ENCODE measurements at places on chromosomes 16 and 17.

DNA sequence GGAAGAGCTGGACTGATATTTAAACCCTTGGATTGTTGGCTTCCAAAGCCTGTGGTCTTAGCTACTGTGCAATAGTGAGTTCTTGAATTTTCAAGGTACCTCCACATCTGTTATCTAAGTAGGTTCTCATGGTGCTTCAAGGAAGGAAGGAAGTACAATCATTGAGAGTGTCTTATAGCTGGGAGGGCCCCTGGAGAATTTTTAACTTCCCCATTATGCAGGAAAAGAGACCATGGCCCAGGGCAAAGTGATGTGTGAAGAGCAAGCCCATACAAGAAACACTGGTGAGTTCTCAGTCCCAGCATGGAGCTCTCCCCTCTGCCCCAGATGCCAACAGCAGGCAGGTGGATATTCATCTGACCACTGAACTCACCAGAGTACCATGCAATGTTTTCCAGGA lies 169.0 kb upstream of the IRX6 start:
- no peak for DNase-seq

- DNase-seq, result no peak
These were observed 3.3 kb downstream of the NR1D1 start for GRCh38 chr17:40097087-40097486.

DNA sequence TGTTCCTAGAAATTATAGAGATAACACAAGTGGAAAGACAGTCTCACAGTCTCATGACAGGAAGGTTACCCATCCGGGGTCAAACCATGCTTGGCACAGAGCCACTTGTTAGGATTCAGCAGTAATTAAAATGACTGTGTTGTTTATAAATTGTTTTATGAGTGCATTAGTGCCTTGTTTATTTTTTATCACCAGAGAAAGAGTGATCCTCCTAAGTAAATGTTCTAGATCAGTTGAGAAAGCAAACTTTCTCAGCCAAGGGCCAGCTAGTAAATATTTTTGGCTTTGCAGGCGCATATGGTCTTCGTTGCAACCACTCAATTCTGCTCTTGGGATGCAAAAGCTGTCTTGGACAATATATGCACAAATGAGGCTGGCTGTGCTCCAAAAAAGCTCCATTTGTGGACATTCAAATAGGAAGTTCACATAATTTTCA lies 253.9 kb upstream of the CACNG5 start:
- DNase-seq, result peak; percentile 37

DNA sequence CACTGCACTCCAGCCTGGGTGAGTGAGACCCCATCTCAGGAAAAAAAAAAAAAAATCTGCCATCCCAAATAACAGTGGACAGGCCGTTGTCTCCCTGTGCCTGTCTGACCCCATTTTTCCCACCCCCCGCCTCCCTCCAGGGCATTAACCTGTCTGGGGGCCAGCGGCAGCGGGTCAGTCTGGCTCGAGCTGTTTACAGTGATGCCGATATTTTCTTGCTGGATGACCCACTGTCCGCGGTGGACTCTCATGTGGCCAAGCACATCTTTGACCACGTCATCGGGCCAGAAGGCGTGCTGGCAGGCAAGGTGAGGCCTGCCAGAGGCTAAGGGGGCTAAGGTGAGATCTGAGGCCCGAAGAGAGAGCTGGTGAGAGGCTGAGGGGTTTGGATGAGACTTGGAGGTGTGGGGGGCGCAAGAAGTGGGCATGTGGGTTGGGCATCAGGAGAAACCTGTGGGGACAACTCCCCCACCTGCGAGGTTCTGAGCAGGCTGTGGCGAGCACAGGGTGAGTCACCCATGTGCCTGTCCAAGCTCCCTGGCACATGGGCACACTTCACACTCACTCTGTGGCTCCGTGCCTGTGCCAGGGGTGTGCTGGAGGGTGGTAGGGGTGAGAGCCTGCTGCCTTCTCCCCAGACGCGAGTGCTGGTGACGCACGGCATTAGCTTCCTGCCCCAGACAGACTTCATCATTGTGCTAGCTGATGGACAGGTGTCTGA lies 34.7 kb downstream of the ANKRD40 start:
- DNase-seq, result no peak

DNA sequence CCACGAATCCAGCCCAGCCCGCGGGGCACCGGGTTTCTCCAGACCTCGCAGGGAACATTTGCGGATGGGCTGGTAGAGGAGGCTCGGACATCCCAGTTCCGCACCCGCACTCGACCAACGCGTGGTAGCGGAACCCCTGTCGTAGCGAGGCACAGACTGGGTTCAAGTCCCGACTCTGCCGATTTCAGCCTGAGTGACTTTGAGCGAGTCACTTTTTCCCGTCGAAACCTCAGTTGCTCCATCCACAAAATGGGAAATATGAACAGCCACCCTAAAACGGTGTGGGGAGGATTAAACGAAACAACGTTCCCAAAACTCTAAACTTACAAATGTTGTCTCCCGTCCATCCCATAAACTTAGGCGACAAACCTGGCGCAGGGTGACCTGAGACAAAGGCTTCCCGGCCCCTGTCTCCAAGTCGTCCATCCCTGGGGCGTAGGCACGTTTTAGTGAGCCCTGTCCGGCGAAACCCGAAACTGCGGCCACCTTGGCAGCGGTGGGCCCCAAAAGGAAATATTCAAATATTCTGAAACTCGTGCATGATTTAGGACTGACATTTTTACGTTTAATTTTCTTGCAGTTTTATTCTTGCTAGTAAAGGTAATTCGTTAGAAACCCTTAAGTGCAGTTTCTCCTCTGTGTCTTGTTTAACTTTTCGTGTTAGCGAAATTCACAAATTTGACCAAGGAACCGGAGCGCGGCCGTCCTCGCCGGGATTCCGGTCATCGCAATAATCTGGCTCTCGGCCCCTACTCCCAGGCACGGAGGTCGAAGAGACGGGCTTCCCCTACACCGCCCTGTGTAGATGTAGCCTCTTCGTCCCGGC lies 1.9 kb upstream of the MLLT6 start:
- DNase-seq, result peak; percentile 28

- no peak for DNase-seq
These were observed 74.4 kb downstream of the COX10 start for GRCh38 chr17:14143688-14144087.

- peak; percentile 39 for DNase-seq
These were observed 393 bp downstream of the RNF166 start for GRCh38 chr16:88705801-88706228.

DNA sequence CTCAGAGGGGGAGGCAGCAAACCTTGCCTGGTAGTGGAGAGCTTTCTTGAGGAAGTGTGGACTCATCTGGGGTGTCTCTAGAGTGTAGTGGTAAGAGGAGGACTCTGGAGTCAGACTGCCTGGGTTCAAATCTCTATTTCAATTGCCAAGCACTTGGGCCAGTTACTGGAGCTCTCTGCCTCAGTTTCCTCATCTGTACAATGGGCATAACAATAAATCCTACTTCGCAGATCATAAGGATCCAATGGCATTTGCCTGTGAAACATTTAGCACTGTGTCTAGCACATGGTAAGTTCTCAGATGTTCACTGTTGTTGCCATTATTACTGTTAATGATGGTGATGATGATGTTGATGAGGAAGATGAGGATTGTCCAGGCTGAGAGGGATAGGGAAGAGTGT lies 23.6 kb upstream of the WFDC1 start:
- no peak for DNase-seq

DNA sequence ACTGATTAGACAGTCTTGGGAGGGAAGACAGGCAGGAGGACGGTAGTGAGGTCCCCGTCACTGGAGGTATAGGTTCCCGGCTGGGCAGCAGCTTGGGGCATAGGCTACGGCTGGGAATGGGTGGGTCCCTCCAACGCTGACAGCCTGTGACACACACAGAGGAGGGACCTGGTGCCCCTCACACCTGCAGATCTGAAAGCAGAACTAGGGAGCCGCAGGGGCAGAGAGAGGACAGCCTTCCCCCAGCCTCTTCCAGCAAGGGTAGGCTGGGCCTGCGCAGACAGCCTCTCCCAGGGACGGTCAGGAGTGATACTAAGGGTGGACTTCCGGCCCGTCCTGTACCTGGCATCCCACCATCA lies 2.0 kb downstream of the P2RX1 start:
- no peak for DNase-seq

DNA sequence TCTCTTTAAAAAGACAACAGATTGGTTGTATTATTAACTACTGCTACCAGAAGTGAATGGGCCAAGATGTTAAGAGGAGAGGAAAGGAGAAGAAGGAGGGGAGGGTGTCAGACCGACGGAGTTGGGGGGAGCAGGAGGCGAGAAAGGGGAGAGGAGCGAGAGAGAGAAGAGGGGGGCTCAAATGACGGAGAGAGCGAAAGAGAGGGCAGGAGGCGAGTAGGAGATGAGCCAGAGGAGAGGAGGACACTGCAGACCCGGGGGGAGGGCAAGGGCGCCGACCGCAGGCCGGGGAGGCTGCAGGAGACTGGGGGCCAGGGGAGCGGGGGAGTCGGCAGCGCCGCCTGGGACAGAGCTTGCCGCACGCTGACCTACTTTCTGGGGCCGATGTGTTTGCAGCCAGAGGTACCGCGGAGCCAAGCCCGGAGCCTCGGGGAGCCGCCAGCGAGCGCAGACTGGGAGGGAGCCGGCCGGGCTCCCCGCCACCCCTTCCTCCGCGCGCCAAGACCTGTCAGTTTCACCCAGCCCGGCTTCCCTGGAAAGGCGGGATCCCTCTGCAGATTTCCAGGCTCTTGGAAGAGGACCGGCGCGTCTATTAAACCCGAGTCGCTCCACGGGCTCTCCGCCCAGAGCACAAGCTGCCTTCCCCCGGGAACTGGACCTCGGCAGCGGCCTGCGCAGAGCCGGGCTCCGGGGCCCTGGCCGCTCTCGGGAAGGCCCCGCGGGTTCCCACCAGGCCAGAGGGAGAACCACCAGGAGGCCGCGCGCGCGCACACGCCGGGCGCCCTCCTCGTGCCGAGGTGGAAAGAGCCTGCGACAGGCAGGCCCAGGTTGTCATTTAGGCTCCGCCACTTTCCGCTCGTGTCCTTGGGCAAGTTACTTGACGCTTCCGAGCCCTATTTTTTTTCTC lies 74.6 kb downstream of the CMC2 start:
- peak; percentile 74 for DNase-seq

- DNase-seq, result no peak
These were observed 22.8 kb downstream of the ZNF423 start for GRCh38 chr16:49833085-49833484.

- DNase-seq, result no peak
These were observed 4.7 kb downstream of the ASPHD1 start for GRCh38 chr16:29904947-29905346.

DNA sequence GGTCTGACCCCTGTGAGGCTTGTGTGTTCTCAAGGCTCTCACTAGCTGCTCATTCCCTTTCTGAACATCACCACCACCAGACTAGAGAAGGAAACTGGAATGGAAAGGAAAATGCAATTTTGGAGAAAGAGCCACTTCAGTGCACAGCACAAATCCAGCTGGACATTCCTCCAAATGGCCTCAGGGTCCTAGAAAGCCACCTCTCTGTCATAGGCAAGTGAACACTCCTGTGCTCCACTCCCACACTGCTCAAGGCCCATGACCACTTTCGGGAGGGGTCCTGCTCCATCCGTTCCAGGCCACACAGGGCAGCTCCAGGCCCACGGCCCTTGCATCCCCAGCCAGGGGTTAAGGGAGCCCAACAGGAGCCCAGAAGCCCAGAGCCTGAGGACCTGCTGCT lies 2.6 kb downstream of the LRRC75A start:
- DNase-seq, result no peak

- peak; percentile 83 for DNase-seq
These were observed 10.8 kb downstream of the TMEM235 start for GRCh38 chr17:78242024-78242742.

DNA sequence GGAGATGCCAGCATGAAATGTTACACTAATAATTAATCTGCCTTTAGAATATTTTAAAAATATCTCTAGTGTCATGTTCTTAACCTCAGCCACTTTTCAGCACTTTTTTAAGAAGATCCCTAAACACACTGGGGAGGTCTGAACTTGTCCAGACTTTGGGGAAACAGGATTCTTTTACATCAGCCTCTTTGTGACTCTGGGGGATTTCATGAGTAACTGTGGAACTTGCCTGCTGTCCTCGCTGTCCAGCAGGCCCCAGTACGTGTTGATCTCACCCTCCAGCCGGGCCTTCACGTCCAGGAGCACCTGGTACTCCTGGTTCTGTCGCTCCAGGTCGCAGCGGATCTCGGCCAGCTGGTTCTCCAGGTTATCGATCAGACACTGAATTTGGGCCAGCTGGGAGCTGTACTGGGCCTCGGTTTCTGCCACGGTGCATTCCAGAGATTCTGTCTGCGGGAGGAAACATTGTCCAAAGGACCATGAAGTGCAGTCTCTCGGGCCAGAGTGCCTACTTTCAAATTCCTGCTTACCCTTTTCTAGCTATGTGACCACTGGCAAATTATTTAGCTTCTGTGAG lies 5.5 kb downstream of the KRT40 start:
- DNase-seq, result no peak

DNA sequence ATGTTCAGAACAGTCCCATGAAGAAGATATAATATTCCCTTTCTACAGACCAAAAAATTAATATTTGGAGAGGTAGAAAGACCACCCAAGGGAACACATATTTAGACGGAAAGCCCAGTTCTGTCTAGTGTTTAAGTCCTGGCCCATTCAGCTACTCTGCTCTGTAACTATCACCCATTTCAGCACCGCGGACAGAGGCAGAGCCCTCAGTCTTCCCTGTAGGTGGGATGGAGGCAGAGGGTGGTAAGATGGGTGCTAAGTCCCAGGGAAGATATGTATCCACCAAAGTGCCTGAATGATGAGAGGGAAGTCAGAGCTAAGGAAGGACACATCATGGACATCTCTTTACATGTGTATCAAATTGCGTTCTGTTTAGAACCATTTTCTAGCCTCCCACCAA lies 27.8 kb upstream of the C16orf78 start:
- no peak for DNase-seq

- peak; percentile 21 for DNase-seq
These were observed 50.3 kb downstream of the N4BP1 start for GRCh38 chr16:48559462-48560211.

- peak; percentile 86 for DNase-seq
These were observed 19.7 kb downstream of the APPBP2 start for GRCh38 chr17:60506312-60506711.

Measured in ELR (cell line).